ENCODE measurements at places on chromosomes 6 and 20.

DNA sequence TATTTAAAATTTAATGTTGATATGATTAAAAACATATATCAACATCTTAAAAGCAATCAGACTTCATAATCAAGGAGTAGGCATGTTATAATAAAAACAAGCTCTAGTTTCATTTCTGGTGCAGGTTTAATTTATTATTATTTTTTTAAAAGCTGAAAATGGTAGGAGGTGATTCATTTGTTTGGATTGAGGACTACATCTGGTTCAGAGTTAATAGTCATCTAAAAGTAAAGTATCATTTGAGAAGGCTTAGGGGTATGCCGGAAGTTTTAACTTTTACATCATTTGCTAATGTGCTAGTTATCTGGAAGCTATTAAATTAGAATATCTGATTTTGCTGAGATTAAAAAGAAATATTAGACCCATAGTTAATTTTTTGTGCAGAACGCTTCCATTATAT lies 169.5 kb upstream of the LAMA2 start:
- DNase-seq: no peak

- no peak for DNase-seq
Observed at GRCh38 chr6:4797587-4797986, 21.4 kb downstream of the CDYL start.

DNA sequence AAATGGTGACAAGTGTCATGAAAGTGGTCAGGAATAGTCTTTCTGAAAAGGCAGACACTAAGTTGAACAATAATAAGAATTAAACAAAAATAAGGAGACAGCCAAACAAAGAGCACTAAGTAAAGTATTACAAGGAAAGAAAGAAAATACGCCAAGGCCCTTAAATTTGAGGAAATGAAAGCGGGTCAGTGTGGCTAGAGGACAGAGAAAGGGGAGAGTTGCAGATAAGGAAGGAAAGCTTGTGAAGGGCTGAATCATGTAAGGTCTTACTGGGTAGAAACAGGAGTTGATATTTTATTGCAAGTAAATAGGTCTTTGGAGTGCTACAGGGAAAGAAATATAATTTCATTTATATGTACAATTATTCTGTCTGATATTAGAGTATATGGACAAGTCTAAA lies 732.1 kb downstream of the EPHA7 start:
- no peak for DNase-seq

- DNase-seq: peak; percentile 37
Observed at GRCh38 chr20:51565298-51566144, 23.0 kb upstream of the NFATC2 start.

GRCh38 chr6:134020071-134020470 lies 32.4 kb downstream of the SLC2A12 start:
- peak; percentile 46 for DNase-seq

- no peak for DNase-seq
Observed at GRCh38 chr6:100194535-100194934, 200.5 kb upstream of the MCHR2 start.

- no peak for DNase-seq
Observed at GRCh38 chr6:65633501-65633900, 73.5 kb downstream of the EYS start.

DNA sequence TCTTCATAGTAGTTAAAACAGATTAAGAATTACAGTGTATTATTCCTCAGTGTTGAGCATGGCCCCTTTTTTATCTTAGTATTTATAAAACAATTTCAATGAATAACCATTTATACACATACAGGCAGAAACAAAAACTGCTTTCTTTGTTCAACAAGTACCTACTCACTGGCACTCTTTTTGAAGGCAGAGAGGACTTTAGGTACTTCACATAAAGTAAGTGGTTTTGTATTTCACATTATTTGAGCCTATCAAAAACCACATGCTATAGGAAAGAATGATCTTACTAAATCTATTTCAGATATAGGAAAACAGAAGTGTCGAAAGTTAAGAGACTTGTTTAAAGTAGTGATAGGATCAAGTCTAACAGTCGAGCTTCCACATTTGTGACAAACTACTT lies 73.8 kb downstream of the PRKN start:
- DNase-seq: no peak

DNA sequence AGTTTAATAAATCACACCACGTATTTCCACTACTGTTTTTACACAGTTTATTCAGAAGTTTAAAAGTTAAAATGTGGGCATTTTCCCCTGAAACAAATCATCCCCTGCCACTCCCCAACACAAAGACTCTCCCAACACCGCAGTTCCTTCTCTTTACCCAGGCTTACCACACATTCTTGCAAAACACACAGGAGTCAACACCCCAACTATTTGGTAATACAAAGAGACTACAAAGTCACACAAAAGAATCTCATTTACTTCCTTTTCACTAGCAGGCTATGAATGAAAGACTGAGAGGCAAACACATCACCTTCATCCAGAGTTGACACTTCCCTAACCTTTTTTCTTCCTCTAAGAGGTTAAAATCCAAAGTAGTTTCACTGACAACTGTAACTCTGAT lies 51.1 kb downstream of the KCTD20 start:
- no peak for DNase-seq

DNA sequence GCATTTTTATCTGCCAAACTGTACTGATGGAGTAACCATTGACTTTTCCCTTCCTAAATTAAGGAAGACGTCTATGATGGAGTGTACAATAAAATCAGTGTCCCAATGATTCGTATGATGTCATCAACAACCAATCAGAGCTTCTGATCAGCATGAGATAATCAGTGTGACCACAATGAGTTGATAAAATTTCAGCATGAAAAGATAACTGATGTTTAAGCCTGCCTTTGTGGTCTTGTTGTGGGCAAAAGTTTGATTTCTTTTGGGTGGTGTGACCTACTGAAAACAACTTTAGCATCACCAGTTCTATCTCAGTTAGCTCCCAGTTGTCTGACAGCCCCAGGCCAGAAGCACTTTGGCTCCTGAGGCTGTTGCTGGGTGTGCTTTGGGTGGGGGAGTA lies 3.3 kb downstream of the PCIF1 start:
- DNase-seq: no peak

DNA sequence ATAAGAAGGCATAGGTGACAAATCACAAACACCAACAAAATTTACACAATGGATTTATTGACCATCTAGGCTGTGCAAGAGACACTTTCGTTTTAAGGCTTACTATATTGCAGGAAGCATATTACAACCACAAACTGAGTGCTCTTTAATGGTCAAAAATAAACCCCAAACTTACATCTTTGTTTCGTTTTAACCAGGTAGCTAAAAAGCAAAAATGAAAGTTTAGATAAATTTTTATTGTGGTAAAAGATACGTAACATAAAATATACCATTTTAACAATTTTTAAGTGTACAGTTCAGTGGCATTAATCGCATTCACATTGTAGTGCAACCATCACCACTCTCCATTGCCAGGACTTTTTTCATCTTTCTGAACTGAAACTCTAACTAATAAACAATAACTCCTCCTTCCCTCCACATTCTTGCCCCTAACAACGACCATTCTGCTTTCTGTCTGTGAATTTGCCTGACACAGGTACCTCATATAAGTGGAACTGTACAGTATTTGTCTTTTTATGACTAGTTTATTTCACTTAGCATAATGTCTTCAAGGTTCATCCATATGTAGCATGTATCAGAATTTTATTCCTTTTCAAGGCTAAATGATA lies 32.3 kb upstream of the DUSP22 start:
- no peak for DNase-seq

DNA sequence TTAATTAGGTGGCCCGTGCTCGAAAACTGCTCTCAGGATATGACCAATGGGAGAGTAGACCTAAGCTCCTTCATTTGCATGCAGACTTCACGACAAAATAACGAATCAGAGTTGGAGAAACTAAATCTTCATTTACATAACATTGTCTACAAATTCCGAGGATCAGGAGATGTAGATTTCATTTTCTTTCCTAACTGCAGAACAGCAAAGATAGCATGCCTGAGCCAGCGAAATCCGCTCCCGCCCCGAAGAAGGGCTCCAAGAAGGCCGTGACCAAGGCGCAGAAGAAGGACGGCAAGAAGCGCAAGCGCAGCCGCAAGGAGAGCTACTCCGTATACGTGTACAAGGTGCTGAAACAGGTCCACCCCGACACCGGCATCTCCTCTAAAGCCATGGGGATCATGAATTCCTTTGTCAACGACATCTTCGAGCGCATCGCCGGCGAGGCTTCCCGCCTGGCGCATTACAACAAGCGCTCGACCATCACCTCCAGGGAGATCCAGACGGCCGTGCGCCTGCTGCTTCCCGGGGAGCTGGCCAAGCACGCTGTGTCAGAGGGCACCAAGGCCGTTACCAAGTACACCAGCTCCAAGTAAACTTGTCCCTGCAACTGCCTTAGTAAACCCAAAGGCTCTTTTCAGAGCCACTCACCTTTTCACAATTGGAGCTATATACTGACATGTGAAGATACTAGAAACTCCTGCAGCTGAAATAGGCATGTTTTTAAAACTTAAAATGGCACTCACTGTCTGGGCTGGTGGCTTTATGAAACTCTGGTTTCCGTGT lies 96.5 kb downstream of the HFE start:
- DNase-seq: peak; percentile 94

DNA sequence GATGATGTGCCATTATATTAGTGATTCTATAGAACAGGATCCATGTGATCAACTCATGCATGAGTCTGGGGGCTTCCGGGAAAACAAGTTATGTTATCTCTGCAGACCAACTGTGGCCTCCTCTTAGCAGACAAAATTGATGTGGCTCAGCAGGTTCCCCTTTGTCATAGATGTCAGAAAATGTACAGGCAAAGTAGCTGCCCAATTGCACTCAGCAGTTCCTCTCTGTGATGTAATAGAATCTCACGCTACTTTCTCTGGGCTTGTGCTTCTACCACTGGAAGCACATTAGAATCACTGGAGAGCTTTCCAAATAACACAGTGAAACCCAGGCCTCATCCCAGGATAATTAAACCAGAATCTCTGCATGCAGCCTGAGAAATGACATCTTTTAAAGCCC lies 253.1 kb downstream of the SLC24A3 start:
- DNase-seq: no peak

DNA sequence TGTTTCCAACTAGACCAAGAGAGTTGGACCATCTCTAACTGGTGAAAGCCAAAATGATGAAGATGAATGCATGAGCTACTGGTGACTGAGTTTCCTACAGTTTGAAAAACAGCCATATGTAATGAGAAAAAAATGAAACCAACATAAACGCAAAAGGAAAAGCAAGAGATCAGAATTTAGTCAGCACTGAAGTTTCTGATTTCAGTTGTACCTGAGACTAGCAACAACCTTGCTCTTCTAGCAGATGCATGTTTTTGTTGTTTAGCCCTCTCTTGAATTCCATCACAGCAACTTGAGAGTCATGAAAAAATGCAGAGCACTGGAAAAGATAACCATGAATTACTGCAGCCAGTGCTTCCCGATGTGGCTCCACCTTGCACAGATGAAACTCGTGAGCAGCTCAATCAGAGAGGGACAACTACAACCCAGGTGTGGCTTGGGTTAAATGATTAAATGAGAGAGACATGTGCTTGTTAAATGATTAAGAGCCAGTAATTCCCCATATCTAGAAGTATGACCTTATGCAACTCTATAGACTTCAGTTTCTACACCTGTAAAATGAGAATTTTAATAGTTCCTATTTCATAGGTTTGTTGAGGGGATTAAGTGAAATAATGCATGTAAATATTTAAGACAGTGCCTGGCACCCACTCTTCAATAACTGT lies 104.8 kb downstream of the ELOVL4 start:
- DNase-seq: no peak

- no peak for DNase-seq
Observed at GRCh38 chr6:14467591-14467990, 350.0 kb downstream of the CD83 start.

DNA sequence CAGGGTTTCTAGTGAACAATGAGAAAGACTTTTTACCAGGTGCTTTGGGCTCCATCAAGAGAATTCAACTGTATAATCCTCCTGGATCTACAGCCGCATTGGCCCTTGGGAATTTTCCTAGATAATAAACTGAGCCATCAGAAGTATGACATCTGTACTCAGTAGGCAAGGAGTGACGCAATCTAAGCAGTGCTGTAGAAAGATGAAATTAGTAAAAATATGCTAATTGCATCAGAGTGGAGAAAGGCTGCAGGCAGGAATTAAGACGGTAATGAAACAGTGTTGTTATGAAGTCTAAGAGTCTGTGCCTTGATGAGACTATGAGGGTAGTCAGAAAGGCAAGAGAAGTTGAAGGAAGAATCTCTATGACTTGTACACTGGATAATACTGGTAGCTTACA lies 507.9 kb upstream of the SOX4 start:
- DNase-seq: no peak

DNA sequence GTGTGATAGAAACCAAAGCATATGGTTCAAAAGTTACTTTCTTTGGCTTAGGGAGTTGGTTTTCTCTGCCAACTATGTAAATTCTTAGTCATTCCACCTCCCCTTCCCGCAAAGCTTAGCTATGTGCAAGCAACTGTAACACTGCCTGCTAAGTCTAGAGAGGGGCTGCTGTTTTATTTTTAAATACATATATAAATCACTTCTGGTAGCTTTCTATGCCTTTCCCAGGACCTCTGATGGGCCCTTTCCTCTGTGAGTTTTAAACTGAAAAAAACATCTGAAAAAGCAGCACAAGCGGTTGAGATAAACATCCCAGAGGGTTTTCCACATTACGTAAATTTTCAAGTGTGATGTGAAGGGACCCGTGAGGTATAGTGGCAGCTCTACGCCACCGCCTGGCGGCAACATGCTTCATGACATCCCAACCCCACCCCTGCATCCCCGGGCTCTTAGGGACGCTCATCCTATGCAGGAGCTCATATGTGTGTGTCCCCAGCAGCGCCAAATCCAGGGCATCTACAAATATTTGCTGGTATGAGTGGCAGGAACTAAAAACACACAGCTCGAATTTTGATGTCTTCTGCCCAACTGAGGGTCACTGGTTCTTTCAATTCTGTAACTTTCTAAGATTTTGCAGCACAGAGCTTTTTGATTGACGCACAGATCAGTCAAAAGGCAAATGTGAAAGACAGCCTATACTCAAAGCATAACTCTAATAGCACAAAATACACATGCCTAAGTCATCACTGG lies 12.7 kb downstream of the SAYSD1 start:
- no peak for DNase-seq

GRCh38 chr6:157294654-157295053 lies 28.7 kb downstream of the TMEM242 start:
- no peak for DNase-seq

DNA sequence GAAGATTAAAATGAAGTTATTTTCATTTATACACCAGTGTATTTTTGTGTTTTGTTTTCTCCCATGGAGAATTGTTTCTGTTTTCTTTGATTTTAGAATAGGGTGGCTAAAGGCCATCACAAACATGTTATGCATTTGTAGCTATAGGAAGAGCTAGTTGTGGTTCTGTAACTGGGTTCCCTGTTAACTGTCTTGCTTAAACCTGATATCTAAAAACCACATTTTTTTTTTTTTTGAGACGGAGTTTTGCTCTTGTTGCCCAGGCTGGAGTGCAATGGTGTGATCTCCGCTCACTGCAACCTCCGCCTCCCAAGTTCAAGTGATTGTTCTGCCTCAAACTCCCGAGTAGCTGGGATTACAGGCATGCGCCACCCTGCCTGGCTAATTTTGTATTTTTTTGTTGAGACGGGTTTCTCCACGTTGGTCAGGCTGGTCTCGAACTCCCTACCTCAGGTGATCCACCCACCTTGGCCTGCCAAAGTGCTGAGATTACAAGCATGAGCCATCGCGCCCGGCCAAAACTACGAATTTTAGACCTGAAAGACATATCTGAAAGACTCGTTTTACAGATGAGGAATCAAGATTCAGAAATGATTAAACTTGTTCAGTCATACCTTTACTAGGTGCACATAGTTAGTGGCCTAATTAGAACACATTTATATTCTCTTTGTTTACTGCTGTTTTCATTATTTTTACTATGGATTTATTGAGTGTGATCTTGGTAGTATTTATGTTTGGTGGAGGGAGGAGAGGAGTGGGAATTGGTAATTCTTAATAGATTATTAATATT lies 18.0 kb downstream of the SCAF8 start:
- no peak for DNase-seq

GRCh38 chr6:52233005-52233404 lies 11.3 kb downstream of the IL17F start:
- no peak for DNase-seq

Data from cerebellar cortex (tissue), 1 donor.